ENCODE measurements at places on chromosomes 2 and 18.

GRCh38 chr2:149223472-149224095 lies 106.8 kb upstream of the LYPD6 start:
- DNase-seq, result no peak

GRCh38 chr18:67385455-67385854 lies 131.1 kb downstream of the DSEL start:
- no peak for DNase-seq

DNA sequence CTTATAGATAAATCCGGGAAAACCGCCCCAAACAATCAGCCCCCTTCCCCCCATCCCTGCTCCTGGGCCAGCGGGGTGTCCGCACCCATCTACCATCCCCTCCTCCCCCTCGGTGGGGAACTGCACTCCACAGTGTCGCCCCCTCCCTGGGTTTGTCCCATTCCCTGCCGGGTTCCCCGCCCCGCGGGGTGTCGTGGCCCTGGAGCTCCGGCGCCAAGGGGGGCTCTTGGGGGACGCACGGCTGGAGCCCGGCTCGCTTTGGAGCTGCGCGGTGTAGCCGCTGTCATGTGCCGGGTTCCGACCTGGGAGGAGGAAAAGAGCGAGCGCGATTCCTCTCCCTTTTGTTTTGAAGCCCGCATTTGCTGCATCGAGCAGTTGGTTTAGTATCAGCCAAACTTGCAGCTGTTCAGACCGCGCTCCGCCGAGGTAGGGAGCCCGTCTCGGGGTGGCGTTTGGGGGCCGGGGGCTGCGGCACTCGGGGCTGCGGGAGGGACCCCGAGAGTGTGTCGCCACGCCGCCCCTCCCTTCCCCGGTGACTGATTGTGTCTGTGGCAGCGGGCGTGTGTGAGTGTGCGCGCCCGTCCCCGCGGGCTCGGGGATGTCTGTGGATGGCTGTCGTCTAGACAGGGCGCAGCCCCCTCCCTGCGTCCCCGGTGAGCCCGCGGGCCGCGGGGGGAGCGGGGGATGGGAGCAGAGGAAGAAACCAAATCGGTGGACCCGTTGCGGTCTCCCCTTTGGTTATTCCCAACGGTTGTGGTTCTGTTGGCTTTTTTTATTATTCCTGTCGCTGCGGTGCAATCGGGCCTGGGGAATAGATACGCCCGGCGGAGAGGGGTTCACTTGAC lies 797 bp downstream of the CTIF start:
- DNase-seq, result peak; percentile 17

DNA sequence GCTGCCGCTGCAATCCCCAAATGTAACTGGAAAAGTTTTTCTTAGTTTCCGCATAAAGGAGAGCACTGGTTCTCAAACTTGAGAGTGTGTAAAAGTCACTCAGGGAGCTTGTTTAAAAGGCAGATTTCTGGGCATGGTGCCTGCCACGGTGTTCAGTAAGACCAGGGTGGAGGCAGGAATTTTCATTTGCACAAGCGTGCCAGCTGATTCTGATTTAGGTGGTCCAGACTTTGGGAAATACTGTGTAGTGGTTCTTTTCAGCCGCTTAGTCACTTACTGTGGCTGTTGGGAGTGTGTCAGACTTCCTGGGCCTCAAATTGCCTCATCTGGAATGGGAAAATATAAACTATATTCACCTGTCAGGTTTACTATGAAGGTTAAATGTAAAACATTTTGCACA lies 788 bp downstream of the ARMC9 start:
- DNase-seq, result no peak

DNA sequence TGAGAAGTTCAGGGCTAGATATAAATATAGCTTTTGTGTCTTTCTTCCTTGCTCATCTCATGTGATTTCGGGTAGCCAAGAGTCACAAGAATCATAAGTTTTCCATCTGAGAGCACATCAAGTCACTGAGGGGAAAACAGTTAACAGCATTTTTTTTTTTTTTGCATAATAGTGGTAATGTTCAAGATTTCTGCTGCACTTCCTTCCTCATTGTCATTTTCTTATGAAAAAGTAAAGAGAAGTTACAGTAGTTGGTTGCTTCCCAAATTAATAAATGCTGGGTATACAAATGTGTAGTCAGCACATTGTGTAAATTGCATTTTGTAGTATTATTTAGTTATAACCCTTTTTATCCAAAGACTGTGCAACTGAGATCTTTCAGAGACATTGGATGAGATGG lies 93.6 kb downstream of the ZEB2 start:
- no peak for DNase-seq

DNA sequence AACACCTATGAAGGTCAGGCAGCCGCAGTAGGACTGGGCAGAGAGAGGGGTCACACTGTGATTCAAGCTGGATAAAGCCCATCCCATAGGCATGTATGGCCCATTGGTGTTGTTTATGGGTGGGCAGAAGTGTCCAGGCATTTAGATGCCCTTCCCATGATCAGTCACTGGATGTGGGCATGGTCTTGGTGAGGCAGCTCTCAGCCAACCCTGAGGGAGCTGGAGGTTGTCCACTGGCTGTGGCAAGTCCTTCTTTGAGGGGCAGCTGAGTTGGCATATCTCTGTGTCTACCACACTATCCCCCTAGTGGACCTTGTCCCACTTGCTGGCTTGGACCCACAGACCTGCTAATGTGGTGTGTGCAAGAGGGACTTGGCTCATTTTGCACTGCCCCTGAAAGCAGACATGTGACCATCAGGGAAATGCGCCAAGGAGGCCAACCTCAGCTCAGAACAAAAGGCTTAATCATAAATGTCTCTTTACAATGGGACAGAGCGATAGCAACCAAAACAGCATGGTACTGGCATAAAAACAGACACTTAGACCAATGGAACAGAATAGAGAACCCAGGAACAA lies 82.0 kb downstream of the TMEM17 start:
- no peak for DNase-seq

DNA sequence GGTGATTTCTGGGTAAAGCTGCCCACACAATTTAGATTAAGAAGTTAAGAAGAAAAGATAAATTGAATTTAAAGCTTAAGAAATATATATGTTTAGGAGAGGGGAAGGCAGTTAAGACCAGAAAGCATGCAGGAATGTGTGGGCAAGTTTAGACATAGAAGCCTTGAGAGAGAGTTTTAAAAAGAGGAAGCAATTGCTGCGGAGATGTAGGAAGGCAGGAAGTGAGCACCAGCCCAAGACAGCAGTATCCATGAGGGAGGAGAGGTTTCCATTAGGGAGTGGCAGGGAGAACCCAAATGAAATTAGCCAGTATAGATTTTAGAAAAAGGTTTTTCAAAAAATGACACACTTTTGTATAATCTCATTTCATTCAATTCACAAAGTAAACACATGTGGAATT lies 24.3 kb downstream of the DSC2 start:
- no peak for DNase-seq

DNA sequence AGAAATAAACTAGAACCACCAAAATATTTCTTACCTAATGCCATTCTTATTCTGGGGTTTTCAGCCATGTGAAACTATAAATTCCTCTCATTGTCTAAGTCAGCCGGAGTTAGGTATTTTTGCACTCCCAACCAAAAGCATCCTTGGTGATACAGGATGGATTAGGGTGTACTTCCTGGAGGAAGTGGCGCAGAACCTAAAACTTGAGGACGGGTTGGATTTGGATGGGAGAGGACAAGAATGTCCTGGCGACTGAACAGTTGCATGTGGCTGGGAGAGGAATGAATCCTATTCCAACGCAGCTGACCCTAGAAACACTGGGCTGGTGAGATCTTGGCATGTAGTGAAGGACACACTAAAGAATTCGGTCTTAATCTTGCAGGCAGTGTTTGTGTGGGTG lies 58.5 kb downstream of the E2F6 start:
- DNase-seq, result no peak

DNA sequence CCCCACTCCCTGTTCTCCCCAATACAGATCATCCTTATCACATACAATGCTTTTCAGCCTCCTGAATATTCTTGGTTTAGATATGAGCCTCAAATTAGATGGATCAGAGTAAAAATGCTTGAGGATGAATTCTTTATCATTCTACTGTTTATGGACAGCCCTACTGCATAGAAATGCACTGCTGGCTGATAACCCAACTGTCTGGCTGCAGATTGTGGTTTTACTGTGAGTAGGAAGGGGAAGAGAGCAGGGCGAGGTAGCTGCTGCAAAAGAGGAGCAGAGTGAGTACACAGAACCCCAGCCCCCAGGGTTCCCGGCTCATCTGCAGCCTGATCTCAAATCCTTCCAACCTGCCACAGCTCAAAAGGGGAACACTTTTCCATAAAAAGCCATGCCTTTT lies 29.4 kb upstream of the NCOA1 start:
- DNase-seq, result no peak

Measured in HEK293T (cell line).